ENCODE measurements at places on chromosomes 11 and 22.
A peak's percentile ranks its signal among the peaks of the same experiment; 100 is the strongest.

GRCh38 chr11:96189351-96189750 lies 153.6 kb downstream of the MAML2 start:
- DNase-seq = no peak

DNA sequence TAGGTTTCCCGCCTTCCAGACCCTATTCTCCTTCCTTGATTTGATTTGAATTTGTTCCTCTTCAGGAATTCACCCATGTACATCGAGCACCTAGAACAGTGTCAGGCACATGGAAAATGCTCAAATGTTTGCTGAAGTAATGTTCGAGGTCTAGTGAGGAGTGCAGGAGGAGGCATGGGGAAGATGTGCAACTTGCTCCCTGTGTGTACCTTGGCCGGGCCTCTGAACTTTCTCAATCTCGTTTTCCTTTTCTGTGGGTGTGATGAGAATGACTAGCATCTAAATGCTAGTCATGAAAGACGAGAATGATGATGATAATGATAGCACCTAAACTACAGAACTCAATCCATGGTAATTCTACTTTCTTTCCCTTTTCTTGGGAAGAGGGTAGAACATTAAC lies 279.1 kb upstream of the PLET1 start:
- no peak for DNase-seq

- peak; percentile 85 for DNase-seq
These were observed 78.5 kb downstream of the TRAF6 start for GRCh38 chr11:36431429-36432092.

- DNase-seq = no peak
These were observed 56.0 kb downstream of the JAM3 start for GRCh38 chr11:134124660-134125451.

DNA sequence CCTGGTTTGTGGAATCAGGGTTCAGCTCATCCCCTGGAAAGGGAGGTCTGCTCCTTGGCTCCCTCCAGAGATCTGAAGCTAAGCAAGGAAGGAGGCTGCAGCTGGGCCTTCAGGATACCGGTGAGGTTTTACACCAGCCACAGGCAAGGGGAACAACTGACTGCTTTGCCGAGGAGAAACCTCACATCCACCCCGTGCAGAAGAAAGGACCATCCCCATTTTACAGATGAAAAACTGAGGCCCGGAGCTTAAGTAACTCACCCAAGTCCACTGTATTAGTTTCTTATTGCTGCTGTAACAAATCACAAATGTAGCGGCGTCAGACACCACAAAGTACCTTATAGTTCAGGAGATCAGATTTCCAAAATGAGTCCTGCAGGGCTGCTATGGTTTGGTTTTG lies 173.7 kb downstream of the MN1 start:
- no peak for DNase-seq

DNA sequence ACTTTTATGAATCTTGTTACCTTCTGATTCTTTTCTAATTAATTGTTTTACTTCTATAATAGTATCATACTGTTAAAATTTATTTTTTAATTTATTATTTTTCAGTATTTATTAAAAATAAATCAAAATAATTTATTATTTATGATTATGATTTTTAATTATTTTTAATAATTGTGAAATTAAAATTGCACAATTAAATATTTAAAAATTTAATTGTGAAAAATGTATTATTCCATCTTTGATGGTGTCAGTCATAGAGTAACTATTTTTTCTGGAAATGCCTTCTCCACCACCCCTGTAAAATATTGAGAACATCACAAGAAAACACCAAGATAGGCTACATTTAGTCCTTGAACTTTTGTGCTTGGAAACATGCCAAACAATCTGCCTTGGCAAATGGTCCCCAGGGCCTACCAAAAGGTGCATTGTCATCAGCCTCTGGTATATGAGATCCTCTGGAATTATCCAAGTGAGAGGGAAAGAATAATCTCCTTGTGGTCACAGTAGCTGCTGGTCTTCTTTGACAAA lies at the start of gene OR8H2:
Gene OR8H2 (plus strand): TSS at position 478 of the 528 bp plus-strand sequence. CDS start 1,356 bp downstream, outside the sequence.
- DNase-seq = no peak

DNA sequence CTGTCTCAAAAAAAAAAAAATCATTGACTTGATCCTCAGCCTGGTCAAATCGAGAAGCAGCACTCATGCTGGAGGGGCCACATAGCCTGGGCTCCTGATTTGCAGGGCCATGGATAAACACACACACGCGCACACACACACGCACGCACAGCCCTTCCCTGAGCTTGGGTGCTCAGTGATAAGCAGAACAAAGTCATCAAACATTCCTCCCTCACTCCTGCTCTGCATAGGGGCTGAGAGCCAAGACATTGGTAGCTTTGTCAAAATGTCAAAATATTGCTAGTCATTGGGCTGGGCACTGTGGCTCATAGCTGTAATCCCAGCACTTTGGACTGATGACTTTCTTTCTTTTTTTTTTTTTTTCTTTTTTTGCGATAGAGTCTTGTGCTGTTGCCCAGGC lies 34.0 kb upstream of the A4GALT start:
- DNase-seq = no peak

DNA sequence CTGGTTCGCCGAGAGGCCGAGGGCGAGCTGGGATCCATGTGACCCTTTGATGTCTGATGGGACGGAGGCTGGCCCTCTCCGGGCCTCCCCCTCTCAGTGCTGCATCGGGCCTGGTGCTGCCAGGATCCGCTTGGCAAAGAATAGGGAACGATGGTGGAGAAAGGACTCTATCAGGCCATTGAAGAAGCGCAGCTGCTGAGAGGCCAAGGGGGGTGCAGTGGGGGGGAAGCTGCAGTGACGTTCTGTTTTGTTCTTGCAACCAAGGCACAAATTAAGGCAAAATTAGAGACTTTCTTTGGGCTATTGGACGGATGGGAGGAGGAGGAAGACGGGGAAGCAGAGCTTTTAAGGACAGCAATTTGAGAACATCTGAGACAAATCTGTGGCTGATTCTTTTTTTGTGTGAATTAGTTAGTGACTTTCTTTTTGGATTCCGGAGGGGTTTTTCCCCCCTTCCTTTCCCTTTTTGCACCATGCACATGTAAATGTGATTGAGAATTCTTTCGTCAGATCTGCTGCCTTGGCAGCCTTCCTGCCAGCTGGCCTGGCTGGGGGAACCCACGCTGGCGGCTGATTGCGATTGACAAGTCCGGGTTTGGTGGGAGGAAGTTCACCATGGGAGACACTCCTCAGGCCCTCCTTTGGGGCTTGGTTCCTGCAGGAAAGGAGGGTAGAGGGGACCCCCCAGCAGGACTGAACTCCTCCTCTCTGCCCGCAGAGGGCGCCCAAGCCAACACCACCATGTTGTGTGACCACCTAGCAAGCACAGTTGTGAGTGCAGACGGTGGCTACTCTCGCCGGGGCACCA lies 214.6 kb downstream of the NTM start:
- DNase-seq = no peak

GRCh38 chr11:133347988-133348387 lies 184.3 kb downstream of the OPCML start:
- no peak for DNase-seq

DNA sequence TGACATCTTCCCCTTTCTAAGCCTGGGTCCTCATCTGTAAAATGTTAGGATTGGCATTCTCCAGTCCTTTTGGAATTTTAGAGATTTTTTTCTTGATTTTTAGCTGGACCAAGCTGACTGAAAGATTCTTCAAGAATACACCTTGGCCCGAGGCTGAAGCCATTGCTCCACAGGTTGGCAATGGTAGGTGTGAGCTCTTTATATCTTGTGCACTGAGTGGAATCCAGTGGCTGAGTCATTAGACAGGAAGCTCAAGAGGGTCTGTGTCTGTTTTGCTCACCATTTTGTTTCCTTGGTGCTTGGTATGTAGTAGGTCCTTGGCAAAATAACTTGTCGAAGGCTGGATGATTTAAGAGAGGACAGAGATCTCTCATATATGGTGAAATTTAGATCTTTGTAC lies 6.2 kb downstream of the EIF3L start:
- DNase-seq = no peak

GRCh38 chr11:75867778-75868374 lies 52.9 kb downstream of the UVRAG start:
- no peak for DNase-seq

DNA sequence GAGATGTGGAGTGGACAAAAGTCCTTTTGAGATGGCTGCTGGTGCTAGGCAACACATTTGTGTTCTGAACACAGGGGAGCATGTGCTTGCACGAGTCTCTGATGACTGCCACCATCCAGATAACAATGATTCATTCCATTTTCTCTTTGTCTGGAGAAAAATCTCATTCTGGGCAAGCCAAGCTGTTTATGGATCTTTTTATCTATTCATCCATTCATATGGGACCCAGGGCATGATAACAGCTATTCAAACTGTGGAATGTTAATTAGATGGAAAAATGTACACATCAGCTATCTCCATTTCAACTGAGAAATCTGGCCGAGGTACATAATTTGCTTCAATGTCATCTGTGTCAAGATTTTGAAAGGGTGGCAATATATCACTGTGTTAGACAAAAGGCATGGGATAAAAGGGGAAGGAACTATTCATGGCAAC lies 117.5 kb upstream of the ZBED5 start:
- DNase-seq = no peak

- DNase-seq = peak; percentile 57
These were observed 6.9 kb downstream of the OR10V1 start for GRCh38 chr11:59706518-59707285.

DNA sequence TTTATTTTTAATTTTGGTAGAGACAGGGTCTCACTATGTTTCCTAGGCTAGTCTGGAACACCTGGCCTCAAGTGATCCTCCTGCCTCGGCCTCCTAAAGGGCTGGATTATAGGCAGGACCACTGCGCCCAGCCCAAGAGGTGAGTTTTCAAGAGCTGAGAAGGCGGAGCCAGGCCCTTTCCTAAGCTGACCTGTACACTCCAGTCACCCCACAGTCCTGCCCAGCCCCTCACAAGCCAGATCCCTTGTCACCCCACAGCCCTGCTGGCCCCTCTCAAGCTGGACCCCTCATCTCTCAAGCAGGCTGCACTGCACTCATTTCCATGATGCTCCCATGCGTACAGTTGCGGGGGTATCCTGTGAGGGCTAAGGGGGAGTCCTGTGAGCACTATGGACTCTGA lies 2.9 kb downstream of the DENND6B start:
- no peak for DNase-seq

- DNase-seq = no peak
These were observed 6.9 kb upstream of the NAA40 start for GRCh38 chr11:63931876-63932275.

GRCh38 chr11:62498031-62498430 lies 48.6 kb downstream of the AHNAK start:
- DNase-seq = no peak

- DNase-seq = no peak
These were observed 18.7 kb downstream of the MFNG start for GRCh38 chr22:37467391-37467955.

DNA sequence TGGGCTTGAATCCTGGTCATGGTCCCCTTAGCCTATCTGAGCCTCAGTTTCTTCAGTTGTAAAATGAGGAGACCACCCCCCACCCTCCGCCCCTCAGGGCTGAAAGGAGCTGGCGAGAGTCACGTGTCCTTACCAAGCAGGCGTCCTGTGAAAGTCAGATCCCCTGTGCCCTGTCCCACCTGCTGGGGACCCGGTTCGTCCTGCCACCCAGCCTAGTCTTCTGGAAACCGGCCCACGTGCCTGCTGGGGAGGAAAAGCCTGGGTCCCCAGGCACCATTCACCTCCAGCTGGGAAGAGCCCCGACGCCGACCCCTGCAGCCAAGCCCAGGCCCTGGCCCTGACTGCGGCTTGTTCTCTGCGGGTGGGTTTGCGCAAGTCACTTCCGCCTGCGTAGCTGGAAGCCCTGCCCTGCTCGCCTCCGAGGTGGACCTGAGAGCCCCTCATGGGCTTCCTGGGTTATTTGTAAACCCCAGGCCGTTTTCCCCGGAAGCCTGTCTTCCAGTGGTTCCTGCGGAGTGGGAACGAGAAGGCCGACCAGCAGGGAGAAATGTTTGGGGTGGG lies 679 bp upstream of the SSH3 start:
- DNase-seq = no peak

GRCh38 chr11:44629732-44630345 lies 64.4 kb downstream of the CD82 start:
- DNase-seq = no peak

- no peak for DNase-seq
These were observed 1.8 kb downstream of the TESMIN start for GRCh38 chr11:68749229-68750123.

DNA sequence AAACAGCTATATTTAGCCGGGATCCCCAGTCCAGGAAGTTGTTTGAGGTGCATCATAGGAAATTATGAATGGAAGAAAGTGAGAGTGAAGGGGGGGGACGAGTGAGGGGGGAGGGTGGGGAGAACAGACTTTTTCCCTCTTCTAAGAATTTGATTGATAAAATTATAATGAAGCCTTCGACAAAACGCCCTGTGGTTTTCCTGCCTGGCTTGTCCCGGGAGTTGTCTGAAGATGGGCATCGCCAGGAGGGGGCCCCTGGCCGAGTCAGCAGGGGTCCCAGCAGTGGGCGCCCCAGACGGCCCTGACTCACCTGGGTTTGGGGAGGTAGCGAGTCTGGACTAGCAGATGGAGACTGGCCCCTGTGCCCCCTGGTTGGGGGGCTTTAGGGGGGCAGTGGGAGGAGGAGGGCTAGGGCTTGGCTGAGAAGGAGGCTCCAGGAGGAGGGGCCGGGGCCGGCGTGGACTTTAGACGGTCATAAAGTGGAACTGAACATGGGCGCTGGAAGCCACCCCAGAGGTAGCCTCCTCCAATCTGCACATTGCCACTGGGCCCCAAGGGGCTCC lies 336 bp upstream of the LIF start:
- DNase-seq = no peak

DNA sequence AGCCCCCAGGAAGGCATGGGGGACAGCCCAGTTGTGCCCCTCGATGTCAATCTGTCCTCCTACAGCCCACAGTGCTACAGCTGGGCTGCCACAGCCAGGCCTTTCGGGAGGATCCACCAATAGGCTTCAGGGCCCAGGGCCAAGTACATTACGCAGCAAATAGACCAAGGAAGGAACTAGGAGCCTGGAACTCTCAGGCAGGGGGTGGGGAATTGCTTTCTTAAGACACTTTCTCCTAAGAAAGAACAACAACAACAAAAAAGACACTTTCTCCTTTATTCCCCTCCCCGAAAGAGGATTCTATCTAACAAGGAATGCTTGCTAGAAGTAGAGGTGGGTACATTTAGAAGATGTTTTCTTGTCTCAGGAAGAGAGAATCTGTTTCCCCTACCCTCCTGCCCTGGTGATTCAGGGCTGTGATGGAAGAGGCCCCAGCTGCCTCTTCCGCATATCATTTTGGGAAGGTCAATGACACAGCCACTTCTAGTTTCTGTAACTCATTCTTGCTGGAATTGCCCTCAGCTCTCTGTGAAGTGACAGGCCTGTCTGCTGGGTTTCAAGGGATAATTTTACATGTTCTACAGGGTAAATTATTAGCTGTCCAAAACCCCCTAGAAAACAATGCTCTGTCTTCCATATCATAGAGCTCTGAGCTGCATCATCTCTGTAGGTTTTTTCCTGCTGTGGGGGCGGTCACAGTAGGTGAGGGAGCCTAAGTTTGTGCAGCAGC lies 6.0 kb upstream of the MALAT1 start:
- DNase-seq = no peak

DNA sequence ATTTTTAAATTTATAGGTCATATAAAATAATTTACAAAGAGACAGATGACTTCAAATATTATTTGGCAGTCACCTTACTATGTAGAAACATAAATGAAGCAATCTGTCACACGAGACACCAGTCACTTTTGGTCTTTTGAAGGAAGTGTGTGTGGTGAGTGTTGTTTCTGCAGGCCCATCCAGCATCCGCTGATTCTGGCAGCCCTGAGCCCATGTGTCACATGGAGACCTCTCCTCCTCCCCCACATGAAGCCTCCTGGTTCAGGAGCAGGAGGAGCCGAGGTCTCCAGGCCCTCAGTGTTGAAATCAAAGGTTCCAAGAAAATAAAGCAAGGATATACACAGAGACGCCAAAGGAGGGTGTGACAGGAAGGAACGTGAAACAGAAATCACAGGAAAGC lies 60.1 kb downstream of the ARFGAP3 start:
- no peak for DNase-seq
